ENCODE measurements at places on chromosomes 2 and 18.

GRCh38 chr2:238763471-238763995 is 84.4 kb upstream of the TWIST2 start:
- no peak for DNase-seq

DNA sequence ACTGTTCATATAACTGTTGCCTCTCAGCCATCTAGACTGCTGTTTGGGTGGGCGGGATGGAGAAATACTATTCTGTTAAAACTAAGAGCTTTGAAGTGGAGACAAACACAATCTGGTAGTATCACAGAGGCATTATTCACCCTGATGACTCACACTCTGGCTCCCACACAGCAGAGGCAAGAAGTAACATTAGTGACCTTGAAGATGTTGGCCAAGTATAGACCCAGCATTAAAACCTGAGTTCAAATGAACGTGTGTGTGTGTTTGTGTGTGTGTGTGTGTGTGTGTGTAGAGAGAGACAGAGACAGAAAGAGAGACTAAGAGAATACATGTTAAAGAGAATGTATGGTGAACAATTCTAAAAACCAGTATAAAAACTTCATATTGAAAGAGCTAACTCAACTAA is 22.5 kb upstream of the ACVR1 start:
- no peak for DNase-seq

DNA sequence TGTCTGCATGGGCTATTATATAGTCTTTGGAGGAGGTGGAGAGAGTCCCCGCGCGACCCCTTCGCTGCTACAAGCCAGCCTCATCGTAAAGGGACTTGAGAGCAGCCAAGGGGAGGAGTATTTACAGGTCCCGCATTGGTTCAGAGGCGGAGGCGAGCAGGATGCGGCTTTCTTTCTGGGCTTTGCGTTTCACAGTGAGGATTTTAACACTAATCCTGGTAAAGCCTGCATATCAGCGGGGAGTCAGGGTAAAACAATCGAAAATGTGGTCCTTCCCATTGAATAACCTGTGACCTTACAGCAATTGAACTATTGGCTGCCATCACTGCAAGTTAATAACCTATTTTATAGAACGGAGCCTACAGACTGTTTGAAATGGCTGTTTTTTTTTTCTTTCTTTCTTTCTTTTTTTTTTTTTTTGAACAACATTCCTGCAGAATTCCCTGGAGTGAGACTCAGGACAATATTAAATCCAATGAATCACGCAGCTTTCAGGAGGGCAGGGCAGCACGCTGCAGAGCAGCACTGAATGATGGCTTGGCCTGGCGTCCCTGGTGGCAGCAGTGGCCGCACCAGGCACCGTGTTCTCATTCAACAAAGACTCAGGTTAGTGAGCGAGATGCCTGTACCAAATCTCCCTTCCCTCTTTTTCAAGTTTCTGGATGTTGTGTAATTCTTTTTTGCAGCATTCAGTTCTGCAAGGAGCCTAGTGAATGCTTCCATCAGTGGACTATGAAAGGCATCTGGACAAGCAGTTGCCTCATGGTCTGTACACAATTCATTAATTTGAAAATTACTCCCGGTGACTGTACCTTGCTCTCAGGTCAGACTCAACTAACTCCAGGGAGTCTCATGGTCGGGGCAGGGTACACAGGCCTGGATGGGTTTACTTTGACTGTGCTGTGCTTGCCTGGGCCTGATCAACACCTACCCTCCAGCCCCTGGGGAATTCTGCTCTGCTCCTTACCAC is 19.8 kb downstream of the SMIM21 start:
- DNase-seq, result no peak

- DNase-seq, result no peak
These were observed 9.0 kb upstream of the BMP10 start for GRCh38 chr2:68880213-68880612.

DNA sequence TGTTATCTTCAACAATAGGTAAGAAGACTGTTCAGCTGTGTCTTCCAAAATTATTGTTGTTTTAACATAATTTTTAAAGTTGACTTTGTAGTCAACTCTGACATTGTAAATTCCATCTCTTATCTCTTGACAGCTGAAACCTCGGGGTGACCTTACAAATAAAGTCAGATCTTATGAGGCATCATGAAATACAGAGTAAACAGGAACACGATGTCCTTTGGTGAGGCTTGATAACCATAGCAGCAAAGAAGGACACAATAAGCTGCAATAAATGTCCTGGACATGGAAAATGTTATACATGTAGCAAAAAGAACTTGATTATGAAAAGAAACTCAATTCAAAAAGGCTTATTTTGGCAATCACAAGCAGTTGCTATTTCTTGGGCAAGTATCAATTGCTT is 618.9 kb upstream of the SLC39A10 start:
- no peak for DNase-seq

DNA sequence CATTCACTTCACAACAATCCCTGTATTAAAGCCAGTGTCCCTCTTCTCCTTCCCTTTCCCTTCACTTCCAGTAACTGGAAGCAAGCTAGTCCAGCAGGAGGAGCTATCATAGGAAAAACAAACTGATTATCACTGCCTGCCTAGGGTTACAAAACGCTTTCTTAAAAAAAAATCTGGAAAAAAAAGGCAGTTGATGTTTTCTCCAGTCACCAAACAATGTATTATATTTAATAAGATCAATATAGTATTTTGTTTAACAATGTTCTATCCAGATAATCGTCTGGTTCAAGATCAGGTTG is 78.8 kb upstream of the ITGB6 start:
- DNase-seq, result no peak

DNA sequence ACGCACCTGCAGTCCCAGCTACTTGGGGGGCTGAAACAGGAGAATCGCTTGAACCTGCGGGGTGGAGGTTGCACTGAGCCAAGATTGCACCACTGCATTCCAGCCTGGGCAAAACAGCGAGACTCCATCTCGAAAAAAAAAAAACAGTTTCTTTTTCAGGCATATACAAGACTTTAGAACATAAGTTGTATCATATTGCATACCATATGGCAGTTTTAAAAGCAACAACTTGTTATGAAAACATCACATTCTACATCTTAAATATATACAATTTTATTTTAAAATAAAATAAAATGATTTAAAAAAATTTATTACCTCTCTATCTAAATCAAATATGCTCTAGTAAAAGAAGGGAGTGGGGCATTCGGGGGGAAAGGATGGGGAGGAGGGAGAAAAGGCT is 39.4 kb upstream of the SP5 start:
- DNase-seq, result no peak

GRCh38 chr18:46516555-46516954 is 140.5 kb downstream of the LOXHD1 start:
- DNase-seq, result no peak

DNA sequence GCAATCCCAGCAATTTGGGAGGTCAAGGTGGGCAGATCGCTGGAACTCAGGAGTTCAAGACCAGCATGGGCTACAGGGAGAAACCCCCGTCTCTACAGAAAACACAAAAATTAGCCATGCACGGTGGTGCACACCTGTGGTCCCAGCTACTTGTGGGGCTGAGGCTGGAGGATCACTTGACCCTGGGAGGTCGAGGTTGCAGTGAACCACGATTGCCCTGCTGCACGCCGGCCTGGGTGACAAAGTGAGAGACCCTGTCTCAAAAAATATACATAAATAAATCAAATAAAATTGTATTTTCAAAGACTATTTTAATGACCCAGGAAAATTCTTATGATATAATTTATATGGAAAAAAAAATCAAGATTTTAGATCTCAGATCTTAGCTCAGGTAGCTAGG is 191.5 kb downstream of the ZFP36L2 start:
- DNase-seq, result no peak

GRCh38 chr18:78716581-78716980 is 263.0 kb upstream of the SALL3 start:
- DNase-seq, result no peak

DNA sequence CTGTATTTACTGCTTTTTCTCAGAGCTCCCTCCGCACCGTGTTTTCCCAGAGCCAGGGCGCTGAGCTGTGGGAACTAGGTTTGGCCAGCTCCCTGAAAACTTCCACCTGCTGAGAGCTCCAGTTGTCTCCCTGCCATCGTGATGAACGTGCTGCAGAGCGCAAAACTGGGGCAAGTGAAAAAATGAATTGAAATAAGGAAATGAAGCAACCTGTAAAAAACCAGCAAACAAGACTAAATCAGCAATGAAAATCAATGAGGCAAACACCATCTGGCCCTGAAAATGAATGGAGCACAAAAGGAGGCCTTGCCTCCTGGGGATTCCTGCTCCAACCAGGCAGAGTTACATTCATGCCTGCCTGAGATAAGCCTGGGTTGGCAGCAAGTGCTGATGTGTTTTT is 129.9 kb downstream of the MARCHF4 start:
- DNase-seq, result no peak

- no peak for DNase-seq
These were observed 170.7 kb upstream of the NRP2 start for GRCh38 chr2:205511641-205512040.

DNA sequence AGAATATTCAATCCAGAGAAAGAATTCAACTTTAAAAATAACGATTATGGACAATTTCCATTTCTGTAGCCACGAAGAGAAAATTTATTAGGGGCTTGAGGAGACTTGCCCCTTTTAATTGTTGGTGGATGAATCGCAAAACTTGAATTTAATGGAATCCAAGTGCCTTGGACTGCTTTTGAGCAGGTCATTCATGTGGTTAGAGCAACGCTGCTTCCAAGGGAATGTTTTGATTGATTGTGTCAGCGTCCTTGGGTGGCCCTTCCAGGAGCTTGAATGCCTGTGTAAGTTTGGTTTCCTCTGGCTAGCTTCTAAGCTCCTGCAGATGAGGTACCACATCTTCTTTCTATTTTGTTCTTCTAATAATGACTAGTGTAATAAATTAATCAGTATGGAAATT is 213.4 kb downstream of the LTBP1 start:
- no peak for DNase-seq

GRCh38 chr18:12253027-12253426 is 1.1 kb upstream of the CIDEA start:
- DNase-seq, result no peak

- DNase-seq, result no peak
These were observed 135.6 kb downstream of the CDH2 start for GRCh38 chr18:28041366-28041765.

- DNase-seq, result no peak
These were observed 1867.4 kb downstream of the SUCLG1 start for GRCh38 chr2:82591718-82592117.

- DNase-seq, result no peak
These were observed 83.3 kb downstream of the ICOS start for GRCh38 chr2:204019572-204020501.

DNA sequence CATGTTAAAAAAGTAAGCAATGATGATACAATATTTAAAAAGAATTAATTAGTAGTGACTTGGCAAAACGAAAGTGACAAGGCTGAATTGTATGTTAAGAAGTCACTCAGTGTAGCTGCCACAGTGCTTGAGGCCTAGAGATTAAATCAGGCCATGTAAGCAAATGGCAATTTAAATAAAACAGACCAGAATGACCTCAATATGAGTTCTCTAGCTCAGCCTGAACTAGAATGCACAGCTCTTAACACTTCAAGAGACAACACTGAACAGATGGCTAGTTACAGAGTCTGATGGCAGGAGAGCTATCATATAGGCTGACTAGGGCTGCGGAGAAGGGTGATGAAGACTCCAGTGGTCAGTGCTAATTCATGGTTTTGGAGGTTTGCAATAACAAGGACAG is 117.9 kb upstream of the ZBTB14 start:
- no peak for DNase-seq

DNA sequence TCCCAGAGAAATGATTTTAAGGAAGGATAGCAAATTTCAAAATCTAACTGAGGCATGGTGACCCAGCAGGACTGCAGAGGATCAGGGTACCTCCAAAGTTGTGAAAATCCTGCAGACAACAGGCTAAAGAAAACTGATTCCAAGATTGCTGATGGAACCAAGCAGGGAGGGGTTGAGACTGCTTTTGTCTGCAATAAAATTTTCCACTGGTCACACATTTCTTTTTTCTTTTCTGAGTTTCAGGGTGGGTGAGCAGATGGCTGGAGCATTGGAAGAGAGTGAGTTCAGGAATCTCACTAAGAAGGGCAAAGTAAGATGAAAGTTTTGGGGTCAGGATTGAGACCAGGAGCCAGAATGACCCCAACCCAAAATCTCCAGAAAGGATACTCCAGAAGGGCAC is 321.0 kb downstream of the TNS1 start:
- DNase-seq, result no peak

DNA sequence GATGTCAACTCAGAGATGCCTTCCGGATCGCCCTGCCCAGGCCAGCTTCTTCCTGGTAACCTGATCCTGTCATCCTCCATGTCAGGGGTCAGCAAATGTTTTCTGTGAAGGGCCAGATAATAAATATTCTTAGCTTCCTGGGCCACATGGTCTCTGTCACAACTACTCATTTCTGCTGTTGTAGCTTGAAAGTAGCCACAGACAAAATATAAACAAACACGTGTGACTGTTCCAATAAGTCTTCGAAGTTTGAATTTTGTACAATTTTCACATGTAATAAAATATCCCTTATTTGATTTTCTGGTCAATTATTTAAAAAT is 35.8 kb downstream of the ANXA4 start:
- DNase-seq, result no peak

- no peak for DNase-seq
These were observed 140.3 kb upstream of the FOSL2 start for GRCh38 chr2:28252311-28252710.

DNA sequence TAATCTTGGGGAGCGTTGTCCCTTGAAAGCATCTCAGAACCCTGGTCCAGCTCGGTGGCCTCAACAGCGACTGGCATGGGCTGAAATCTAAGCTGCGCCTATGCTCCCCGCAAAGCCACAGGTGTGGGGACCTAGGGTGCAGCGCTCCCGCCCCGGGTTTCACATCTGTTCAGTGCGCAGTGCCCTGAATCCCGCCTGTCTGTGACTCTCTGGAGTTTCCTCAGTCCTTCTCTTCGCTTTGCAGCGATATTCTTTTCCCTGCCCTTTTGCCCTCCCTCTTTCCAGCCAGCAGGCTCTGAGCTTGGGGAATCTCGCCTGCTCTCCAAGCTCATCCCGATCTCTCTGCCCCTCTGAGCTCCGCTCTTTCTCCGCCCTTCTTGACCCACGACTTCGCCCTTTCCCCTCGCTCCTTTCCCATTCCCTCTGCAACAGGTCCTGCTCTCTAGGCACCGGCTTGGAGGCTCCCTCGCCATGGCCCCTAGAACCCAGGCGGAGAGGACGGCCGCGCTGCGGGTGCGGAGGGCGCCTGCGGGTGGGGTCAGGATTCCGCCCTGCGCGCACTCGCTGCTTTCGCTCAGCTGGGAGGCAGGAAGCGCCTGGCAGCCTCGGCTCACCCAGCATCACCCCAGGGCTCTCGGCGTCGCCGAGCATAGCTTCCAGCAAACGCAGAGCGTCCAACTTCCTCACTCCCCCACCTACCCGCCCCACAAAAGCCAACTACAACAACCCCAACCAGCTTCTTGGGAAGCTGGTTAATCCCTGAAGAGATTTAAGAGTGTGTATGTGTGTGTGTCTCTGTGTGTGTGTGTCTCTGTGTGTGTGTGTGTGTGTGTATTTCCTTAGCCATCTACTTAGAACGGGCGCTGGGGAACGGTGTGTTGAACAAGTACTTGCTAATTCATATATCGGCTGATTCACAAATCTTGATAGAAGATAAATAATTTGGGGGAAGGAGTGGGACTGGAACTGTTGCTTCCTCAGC is 1.1 kb downstream of the GRP start:
- DNase-seq, result no peak
